ENCODE measurements at places on chromosomes 5 and 9.

DNA sequence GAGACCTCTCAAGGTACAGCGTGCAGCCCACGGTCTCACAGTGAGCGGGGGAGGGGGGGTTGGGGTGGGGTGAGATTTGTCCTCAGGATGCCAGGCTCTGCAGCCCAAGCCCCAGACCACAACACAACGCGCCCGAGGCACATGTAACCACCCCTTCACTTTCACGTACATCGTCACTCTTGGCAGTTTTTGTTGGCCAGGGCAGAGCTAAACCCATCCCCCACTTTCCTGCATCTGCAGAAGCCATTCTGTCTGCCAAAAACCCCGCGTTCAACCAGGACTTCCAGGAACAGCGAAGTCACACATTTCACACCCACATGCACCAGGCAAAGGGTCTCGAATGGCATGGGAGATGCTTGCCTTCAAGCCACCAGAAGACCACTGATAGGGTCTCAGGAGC, 9.4 kb upstream of the SMIM23 start:
- no peak for DNase-seq

DNA sequence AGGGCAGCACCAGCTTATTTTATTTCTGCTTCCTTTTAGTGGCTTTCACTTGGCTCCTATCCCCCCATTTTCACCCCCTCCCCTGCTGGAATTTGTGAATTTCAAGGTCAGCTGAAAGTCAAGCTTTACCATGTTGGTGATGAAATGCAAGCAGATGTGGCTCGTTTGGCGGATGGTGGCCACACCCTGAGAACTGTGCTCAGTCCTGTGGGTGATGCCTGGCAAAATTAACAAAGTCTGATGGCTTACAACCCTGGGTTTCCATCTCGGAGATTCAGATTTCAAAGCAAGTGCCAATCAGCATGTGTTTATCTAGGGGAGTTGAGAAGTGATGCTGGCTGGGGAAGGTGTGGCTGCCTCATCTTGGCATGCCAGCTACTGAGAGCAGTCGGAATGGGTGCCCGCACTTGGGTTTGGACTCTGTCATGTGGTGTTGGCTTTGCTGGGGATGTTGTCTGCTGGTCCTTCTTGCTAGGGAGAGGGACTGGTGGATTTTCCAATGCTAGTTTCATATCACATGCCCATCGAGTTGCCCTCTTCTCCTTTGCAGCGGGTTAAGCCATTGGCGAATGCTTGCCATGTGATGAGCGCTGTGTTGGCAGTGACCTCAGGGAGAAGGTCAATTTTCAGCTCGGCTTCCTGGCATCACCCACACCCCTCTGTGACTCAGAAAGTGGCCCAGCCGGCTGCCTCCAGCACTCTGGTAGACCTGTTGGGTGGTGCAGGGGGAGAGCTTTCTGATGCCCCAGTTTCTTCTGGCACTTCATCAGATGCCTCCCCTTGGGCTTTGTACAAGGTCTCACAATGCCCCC, 77.0 kb upstream of the PITX1 start:
- DNase-seq, result no peak

GRCh38 chr5:166938071-166938470, 1353.4 kb upstream of the WWC1 start:
- DNase-seq, result no peak

DNA sequence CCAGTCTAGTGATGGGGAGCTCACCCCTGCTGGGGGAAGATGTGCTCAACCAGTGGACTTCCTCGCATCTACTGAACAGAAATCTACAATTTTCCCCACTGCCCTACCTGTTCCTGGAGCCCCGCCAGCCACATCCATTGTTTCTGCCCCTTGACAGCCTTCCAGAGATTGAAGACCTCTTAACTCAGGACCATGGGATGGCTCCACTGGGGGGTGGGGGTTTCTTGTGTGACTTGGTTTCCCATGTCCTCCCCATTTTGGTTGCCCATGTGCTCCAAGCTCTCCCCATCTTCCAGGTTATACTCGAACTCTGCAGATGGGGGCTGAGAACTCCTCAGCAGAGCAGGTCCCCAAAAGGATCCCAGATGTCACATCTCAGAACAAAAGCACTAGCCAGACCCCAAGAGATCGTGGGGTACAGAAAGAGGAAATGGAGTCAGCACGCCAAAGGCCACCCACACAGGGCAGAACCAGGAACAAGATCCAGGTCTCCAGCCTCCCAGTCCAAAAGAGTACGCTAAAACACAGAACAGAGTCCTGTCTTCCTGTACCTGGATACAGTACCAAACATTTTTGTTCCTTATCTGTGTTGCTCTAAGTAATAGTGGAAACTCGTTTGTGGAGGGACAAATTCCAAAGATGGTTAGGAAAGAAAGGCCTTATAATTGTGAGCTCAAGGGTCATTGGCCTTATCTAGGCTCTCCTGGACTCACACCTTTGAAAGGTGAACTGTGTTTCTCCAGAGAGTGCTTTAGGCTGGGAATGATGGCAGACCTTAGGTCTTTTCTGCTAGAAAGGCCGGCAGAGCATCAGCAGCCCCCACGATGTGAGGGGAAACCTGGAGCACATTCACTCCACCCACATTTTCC, 15.8 kb downstream of the CORO2A start:
- DNase-seq, result no peak

DNA sequence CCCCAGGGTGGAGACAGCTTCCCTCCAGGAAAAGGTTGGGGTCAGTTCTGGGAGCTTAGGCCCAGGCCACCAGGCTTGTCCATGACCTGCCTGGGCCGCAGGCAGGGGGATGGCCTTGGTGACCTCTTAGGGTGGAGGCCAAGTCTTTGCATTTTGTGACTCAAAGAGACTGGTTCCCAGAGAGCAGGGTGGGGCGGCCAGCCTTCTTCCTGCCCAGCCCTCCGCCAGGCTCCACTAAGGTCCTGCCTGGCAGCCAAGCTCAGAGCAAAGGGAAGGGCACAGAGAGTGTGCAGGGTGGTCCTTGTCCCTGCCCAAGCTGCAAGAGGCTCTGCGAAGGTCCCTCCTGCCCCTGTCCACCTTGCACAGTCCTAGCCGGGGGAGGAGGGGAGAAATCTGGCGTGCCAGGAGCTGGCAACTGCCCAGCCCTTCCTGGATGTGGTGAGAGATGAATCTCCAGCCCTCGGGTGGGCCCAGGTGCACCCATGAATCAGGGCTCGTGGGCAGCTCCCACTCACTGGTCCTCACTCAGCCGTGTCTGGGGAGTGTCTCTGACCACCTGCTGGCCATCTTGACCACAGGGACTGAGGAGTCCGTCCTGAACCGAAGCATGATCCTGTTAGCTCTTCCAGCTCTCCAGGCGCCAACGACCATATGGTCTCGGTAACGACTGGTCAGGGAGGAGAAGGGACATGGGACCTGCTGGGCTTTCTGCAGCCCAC, 2.3 kb upstream of the PTGDS start:
- DNase-seq, result no peak

- peak; percentile 56 for DNase-seq
Observed at GRCh38 chr9:124267271-124267807, 9.6 kb downstream of the NEK6 start.

GRCh38 chr9:134358662-134359319, 32.5 kb downstream of the RXRA start:
- DNase-seq, result no peak

- DNase-seq, result no peak
Observed at GRCh38 chr9:76462126-76462525, 3.1 kb downstream of the GCNT1 start.

DNA sequence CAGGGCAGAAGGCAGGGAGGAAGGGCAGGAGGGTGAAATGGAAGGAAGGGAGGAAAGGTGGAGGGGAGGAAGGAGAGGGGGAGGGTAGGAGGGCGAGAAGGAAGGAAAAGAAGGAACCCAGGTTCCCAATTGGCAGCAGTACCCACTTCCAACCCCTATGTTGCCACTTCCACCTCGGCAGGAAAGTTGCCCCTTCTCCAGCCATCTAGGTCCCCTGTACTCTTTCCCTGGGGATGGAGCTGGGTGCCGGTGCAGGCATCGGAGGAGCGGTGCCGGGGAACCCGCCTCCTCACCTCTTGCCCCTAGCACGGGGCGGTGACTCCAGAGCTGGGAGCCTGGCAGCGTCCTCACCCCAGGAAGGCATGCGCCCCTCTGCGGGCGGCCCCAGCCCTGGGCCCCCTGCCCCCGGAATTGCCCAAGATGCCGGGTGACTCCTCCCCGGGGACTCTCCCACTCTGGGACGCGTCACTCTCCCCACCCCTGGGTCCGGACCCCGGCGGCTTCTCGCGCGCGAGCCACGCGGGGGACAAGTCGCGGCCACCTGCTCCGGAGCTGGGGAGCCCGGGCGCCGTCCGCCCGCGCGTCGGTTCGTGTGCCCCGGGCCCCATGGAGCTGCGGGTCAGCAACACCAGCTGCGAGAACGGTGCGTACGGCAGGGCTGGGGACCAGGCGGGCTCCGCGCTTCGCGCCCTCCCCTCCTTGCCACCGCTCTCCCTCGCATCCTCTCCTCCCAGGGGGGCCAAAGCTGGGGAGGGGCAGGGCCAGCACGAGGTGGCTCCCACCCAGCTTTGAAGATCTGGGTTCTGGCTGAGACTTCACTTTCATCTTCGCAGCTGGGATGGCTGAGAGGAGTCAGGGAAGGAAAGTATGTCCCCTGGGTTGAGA, at the start of gene NIPAL4:
Gene NIPAL4 (plus strand): TSS at position 499 of the 885 bp plus-strand sequence. CDS start 108 bp downstream, at position 607.
- peak; percentile 53 for DNase-seq

DNA sequence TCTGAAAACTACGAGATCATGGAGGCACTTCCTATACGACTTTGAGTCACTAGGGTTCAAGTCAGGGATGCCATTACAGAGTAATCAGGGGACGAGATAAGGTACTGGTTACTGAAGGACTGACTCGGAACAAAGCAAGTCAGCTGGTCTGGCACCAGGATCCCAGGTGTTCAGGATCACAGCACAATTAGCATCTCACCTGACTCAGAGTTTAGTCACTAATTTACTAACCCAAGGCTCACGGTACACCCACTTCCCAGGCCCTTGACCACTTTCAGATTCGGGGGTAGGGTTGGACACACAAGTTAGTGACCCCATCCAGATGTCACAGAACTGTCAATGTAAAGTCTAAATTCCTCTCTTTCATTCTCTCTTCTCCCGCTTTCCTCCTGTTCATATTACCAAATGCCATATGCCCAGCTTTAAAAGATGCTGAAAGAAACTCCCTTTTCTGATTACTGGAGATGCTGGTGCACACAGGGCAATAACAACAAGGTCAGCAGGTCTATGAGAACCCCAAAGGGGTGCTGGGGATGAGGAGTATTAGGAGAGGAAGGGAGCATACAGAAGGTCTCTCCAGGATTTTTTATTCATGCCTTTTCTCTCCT, 657.8 kb downstream of the TLE1 start:
- DNase-seq, result no peak

- DNase-seq, result no peak
Observed at GRCh38 chr5:132182359-132183040, 45.2 kb downstream of the P4HA2 start.

DNA sequence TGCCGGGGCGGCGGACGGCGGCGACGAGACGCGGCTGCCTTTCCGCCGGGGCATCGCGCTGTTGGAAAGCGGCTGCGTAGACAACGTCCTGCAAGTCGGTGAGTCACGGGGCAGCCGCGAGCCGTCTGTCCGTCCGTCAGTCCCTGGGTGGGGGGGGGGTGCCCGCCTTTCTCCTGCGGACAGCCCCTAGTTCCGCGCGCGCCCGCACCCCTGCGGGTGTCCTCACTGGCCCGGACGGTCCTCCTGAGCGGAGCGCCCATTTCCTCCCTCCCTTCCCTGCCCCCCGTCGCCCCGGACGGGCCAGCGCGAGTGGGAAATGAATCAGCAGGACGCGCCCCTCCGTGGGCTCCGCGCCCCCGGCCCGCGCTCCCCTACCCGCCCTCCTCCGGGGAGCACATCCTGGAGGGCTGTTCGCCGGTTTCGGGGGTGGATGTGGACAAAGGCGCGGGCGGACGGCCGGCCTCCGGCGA, 828 bp downstream of the ZSWIM6 start:
- DNase-seq, result peak; percentile 32

DNA sequence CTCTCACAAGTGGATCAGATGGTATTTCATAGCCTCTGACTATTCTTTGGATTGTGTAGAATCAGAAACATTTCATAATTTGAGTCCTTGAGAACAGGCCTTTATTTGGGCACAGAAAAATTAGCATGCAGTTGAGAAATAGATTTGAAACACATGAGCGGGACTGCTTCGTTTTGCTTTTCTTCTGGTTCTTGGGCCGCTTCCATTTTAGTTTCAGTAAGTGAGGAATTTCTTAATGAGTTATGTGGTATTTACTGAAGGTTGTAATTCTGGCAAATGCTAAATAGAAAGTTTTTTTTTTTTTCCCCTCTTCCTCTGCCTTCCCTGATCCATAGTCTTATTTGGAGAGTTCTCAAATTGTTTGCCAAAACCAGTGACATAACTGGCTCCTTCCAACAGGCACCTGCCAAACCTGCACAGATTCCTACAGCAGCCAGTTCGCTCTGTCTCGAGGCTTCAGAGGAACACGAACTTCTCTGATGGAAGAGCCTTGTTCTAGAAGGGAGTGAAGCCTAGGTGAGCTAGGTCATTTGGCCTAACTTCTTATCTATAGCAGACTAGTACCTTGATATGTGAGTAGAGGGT, 71.2 kb upstream of the SLC28A3 start:
- no peak for DNase-seq

DNA sequence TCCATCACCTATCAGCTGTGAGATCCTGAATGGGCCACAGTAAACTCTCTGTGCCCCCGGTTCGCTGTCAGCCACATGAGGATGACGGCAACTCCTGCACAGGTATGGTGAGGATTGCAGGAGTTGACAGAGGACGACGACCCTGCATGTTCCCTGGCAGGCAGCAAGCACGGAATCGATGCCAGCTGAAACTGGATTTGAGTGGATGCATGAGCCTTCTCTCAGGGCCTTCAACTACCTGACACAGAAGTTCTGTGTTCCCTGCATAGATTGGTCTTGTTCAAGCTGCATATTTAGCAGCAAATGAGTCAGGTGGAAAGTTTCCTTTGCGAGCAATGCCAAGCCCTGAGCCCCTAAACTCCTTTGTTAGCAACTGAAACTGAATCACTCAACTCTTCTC, 69.6 kb upstream of the PTCH1 start:
- DNase-seq, result no peak

DNA sequence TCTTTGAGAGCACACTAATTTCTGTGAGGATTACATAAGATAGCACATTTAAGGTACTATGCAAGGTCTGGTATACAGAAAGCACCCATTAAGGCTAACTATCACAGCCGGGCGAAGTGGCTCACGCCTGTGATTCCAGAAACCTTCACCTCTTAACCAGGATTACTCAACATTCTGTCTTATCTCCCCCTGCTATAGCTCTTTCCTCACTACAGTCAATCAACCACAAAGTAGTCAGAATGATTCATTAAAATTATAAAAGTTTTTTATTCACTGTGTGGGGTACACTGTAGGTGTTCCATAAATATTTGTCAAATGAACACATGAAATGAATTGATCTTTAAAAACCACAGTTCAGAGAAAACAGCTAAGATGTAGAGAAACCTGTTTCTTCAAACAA, 48.7 kb downstream of the CHD1 start:
- DNase-seq, result no peak

- DNase-seq, result no peak
Observed at GRCh38 chr5:135364421-135365262, 34.4 kb downstream of the MACROH2A1 start.

Measured in head of caudate nucleus (tissue), 42 donors.